Smooth muscle cell of the coronary artery (primary cell): ENCODE measurements at places on chromosomes 7 and 10. TPM values are rescaled to one million over a fixed set of nuclear protein-coding genes. Genes with fewer than 3 reads are reported as not detected.

PODXL gene
- 2.6 and 15.6 TPM in 2 replicates for total RNA-seq

SPAM1 gene
- total RNA-seq, result not detected in 2 replicates

SUV39H2 gene
- total RNA-seq, result 4.4 and 7.5 TPM in 2 replicates

SLC35G1 gene
- total RNA-seq, result 1.5 and 3.2 TPM in 2 replicates

TCF7L2 gene
- 3.2 and 4.1 TPM in 2 replicates for total RNA-seq

GLI3 gene
- 2.2 and 3.2 TPM in 2 replicates for total RNA-seq

EPO gene
- not detected in 2 replicates for total RNA-seq

NEUROD6 gene
- not detected in 2 replicates for total RNA-seq

PIK3CG gene
- total RNA-seq, result 0.12 TPM in 1 of 2 replicates, not detected in the other

SLC16A9 gene
- 0.23 and 6.2 TPM in 2 replicates for total RNA-seq

ZNF425 gene
- total RNA-seq, result 3.6 and 4.2 TPM in 2 replicates

PARG gene
- total RNA-seq, result 36.8 and 56.5 TPM in 2 replicates

GRID1 gene
- under 0.01 TPM in 1 of 2 replicates, not detected in the other for total RNA-seq

HYAL4 gene
- total RNA-seq, result not detected in 2 replicates

PDE1C gene
- total RNA-seq, result 6.1 and 53.9 TPM in 2 replicates

ARHGEF5 gene
- 1.2 and 3.5 TPM in 2 replicates for total RNA-seq

EBLN1 gene
- not detected in 2 replicates for total RNA-seq

AMPH gene
- total RNA-seq, result 0.23 and 3.9 TPM in 2 replicates

TRA2A gene
- 25.2 and 25.4 TPM in 2 replicates for total RNA-seq

THSD7A gene
- total RNA-seq, result 0.12 and 0.38 TPM in 2 replicates

PTPRZ1 gene
- 0.12 and 0.15 TPM in 2 replicates for total RNA-seq

NUTM2E gene
- under 0.01 TPM in 1 of 2 replicates, not detected in the other for total RNA-seq
